Head of caudate nucleus (tissue), 42 donors: ENCODE measurements at places on chromosomes 5 and 9.

- DNase-seq: no peak
These were observed 72.5 kb downstream of the LHX2 start for GRCh38 chr9:124084087-124084486.

- no peak for DNase-seq
These were observed 277.9 kb downstream of the GAS1 start for GRCh38 chr9:86669422-86669821.

- DNase-seq: no peak
These were observed 87.4 kb upstream of the GNA14 start for GRCh38 chr9:77735494-77735893.

GRCh38 chr5:148482697-148483462 lies 99.1 kb downstream of the FBXO38 start:
- DNase-seq: peak; percentile 74

GRCh38 chr9:75467142-75467541 lies 378.8 kb downstream of the OSTF1 start:
- no peak for DNase-seq

GRCh38 chr9:136710543-136710942 lies 1.8 kb upstream of the DIPK1B start:
- DNase-seq: no peak

DNA sequence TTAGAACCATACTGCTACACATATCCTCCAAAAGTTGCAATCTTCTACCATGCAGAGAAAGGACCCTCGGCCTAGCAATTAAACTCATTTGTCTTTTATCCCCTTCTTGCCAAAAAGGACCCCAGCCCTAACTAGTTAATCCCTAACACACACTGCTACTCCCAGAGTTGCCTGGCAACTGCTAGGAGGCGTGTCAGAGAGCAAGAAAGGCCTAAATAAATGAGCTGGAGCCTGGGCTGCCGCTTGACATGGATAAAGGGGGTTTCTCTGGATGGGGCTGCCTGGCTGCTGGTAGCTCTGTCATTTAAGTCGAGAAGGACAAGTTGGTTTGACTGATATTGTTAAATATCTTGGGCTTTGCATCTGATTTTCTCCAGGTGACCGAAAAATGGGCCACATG lies 194.8 kb downstream of the CRB2 start:
- DNase-seq: no peak

- DNase-seq: no peak
These were observed 55.3 kb upstream of the NUDT12 start for GRCh38 chr5:103617913-103618312.

DNA sequence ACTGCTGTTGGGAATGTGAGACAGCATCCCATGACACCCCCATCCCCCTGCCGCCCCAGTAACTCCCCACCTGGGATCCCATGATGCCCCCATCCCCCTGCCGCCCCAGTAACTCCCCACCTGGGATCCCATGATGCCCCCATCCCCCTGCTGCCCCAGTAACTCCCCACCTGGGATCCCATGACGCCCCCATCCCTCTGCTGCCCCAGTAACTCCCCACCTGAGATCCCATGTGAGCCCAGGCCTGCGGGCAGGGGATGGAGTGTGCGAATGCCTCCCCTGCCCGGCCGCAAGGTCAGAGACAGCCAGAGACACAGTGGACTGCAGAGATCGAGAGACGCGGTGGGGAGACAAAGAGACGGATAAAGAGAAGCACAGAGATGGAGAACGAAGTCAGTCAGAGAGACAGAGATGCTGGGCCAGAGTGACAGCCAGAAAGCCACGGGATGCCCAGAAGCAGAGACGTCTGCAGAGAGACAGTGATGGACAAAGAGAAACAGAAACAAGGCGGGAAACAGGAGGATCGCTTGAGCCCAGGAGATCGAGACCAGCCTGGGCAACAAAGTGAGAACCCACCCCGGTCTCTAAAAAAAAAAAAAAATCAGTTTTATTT lies 992 bp downstream of the SH2D3C start:
- no peak for DNase-seq

DNA sequence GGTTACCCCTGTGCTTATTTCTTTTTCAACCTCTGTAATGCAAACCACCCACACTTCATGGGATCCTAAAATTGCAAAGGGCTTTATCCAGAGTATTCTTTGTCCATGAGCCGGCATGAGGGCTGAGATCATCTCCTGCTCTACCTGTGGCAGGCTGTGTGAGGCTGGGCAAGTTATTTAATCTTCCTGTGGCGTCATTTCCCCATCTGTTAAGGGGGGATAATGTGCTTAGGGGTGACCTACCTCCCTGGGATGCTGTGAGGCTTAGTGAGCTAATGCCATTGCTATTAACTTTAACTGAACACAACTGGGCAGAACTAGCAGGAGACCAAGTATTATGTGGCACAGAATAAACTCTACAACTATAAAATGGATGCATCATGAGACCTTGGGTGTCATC lies 17.0 kb downstream of the FRMPD1 start:
- DNase-seq: no peak

DNA sequence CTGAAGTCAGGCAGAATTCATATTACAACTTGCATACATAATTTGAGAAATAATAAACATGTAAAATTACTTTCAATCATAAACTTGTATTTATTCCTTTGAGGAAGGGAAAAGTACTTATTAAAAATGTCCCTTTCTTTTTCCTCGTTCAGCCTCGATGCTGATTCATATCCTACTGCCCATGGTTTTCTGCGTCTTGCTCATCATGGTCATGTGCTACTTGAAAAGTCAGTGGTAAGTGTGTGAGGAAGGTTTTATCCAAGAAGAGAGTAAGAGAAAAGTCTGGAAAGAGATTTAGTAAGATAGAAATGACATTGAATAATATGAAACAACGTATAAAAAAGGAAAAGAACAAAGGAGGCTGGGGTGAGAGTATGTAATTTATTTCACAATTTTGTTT lies 85.9 kb downstream of the OSMR start:
- no peak for DNase-seq

DNA sequence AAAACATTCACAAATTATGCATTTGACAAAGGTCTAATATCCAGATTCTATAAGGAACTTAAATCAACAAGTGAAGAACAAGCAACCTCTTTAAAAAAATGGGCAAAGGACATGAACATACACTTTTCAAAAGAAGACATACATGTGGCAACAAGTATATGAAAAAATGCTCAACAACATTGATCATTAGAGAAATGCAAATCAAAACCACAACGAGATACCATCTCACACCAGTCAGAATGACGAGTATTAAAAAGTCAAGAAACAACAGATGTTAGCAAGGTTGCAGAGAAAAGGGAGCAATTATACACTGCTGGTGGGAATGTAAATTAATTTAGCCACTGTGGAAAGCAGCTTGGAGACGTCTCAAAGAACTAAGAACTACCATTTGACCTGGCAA lies 38.9 kb upstream of the TNFSF15 start:
- DNase-seq: no peak

DNA sequence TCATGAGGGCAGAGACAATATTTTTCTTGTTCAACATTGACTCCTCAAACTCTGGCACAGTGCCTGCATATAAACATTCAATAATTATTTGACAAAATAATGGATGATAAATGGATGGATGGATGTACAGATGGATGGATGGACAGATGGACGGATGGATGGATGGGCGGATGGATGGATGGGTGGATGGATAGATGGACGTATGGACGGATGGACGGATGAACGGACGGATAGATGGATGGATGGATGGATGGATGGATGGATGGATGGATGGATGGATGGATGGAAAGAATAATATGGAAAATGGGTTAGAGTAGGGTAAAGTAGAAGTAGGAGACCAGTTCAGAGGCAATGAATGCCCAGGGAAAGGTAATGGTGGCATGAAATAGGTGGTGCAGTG lies 589.2 kb downstream of the EBF1 start:
- DNase-seq: no peak

DNA sequence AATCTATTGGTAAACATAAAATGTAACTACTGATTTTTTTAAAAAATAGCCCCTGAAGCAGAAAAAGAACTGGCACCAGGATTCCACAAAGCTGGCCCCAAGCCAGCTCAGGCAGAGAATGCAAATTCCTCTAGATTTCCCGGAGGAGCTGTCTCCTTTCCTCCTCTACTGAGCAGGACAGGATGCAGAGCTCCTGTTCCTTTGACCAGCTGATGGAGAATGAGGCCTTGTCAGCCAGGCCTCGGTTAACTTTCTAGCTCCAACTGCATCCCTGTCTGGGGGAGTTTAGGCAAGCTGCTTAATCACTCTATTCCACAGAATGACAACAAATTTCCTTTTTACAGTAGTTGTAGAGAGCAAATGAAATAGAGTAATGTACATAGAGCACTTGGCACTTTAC lies 155.5 kb downstream of the GNAQ start:
- no peak for DNase-seq

DNA sequence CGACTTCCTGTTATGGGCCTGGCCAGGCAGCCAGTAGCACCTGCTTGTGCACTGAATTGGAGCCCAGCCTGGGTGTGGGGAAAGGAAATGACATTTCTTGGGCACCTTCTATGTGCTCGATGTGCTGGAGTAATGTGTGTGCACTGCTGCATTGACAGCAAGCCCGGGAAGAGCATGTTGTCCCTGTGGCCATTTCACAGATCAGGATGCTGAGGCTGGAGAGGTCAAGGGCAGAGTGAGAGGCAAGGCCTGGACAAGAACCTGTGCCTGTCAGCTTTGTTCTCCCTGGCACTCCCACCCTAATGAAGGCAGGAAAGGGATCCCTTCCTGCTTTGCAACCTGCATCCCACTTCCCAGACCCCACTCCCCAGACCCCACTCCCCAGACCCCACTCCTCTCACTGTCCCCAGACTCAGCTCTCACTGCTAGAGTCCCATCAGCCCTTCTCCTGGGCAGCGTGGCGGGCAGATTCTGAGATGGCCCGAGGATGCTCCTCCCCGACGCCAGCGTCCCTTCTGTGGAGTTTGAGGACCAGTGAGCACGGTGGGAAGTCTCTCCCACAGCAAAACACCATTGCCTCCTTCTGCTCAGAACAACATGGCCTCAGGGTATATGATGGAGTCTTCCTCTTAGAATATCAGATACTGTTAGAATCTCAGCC lies 49.6 kb downstream of the BARX1 start:
- DNase-seq: peak; percentile 16

DNA sequence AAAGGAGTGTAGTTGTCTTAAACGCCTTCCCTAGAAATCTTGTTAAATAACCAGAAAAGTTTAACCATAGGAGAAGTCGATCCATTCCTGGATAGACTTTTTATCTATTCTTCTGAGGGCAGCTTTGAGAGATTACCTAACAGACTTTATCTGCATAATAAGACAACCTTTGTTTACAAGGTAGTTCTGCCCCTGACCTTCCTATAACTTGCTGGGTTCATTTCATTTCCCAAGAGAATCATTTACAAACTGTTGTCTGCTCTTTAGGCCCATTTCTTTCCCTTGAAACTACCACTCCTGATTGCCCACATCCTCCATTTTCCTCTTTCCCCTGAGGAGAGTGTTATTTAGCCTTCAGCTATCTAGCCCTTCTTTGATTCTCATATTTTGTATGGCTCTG lies 65.9 kb upstream of the VPS13A start:
- no peak for DNase-seq

- DNase-seq: no peak
These were observed 21.5 kb downstream of the CWC27 start for GRCh38 chr5:64790210-64790609.

DNA sequence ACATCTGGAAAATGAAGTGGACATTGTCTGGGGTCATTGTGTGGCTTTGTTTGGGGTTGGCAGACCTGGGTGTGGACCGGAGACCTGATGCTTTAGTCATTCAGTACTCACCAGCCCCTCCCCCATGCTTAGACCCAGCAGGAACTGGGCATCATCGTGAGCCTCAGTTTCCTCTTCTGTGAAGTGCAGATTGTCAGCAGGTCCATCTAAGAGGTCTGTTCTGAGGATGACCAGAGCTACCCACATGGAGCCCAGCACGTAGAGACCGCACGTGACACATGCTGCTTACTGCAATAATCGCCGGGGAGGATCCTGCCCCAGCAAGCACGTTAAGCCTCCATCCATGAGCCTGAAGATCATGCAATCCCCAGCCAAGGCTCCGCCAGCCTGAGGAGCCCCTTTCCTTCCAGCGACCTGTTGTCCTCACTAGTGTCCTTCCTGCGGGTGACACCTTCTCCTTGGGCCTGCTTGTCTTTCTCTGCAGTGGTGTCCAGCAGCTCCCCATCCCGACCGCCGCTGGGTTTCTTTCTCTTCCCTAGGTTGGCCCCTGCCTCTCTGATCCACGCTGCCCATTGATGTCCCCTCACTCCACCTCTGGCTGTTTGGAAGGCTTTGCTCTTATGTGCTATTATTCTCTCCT lies 26.7 kb upstream of the IRX4 start:
- no peak for DNase-seq

DNA sequence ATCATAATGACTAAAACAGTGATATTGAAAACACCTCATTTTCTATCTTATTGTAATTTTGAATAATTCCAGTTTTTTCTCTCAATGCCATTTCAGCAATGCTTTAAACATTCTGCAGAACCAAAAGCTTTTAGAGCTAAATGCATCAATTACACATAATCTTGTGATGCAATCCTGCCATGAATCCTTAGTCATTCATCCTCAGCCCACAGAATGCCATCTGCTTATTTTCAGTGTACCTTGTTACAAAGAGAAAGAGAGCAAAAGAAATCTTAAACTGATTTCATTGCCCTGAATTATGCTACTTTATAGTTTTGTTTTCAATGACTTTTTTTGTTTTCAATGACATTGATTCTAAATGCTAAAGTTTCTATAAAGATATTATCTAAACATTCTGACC lies 1234.8 kb upstream of the C9orf72 start:
- DNase-seq: peak; percentile 20

- no peak for DNase-seq
These were observed 2.6 kb downstream of the POLK start for GRCh38 chr5:75514323-75514722.

DNA sequence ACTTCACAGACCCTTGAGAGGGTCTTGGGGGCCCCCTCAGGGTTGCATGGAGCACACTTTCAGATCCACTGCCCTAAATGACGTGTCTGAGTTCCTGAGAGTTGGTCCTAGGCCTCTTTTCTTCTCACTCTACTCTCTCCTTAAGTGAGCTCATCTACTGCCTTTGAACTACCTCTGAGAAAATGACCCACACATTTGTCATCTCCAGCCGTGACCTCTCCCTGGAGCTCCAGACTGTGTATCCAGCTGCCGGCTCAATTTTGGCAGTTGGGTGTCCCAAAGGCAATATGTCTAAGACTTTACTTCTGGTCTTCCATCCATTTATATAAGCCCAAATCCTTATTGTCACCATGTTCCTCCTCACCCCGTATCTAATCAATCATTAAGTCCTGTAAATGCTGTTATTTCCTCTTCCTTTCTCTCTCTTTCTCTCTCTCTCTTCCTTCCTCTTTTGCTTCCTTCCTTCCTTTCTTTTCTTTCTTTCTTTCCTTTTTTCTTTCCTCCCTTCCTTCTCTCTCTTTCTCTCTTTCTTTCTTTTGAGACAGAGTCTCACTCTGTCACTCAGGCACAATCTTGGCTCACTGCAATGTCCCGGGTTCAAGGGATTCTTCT lies 51.2 kb upstream of the HSPA9 start:
- DNase-seq: no peak

DNA sequence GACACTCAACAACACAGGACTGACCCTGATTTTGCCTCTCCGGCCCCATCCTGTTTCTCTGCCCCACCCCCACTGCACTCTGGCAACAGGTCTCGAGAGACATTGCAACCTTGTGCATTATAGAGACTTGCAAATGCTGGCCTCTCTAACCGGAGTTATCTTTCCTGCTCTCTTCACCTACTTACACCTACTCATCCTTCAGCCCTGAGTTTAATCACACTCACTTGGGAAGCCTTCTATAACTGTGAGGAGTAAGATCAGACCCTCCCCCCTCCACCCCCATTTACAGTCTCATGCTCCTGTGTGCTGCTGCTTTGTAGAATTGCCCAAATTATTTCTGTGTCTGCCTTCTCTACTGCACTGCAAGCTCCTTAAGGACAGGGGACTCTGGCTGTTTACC lies 42.8 kb downstream of the WWC1 start:
- DNase-seq: no peak
